Heart right ventricle (tissue), 16 donors: ENCODE measurements at places on chromosomes 6 and 20. TPM values are rescaled to one million over a fixed set of nuclear protein-coding genes. Genes with fewer than 3 reads are reported as not detected.

Gene SMIM8
- 10.5 TPM for polyA plus RNA-seq

Gene THEMIS
- not detected for polyA plus RNA-seq

- no peak for DNase-seq
Observed at GRCh38 chr6:10316373-10316721, 98.5 kb downstream of the TFAP2A start.

- DNase-seq: no peak
Observed at GRCh38 chr20:55472704-55473103, 532.6 kb downstream of the CBLN4 start.

- DNase-seq: no peak
Observed at GRCh38 chr6:38459291-38459690, 180.4 kb downstream of the BTBD9 start.

DNA sequence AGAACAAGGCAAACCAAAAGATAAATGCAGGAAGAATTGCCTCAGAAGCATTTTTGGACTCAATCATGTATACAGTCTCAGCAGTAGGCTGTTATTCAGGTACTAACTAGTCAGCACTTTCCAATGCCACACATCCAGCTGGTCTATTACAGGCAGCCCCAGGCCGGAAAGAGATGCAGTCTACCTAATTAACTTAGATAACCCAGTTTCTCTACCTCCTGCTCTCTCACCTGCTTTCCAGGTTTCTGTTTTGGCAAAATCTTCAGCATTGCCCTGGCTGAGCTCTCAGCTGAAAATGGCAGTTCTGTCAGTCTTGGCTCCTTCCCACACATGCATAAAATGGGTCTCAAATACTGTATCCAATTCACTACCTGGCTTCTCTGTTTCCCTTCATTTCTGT, 101.3 kb upstream of the UFL1 start:
- DNase-seq: no peak

DNA sequence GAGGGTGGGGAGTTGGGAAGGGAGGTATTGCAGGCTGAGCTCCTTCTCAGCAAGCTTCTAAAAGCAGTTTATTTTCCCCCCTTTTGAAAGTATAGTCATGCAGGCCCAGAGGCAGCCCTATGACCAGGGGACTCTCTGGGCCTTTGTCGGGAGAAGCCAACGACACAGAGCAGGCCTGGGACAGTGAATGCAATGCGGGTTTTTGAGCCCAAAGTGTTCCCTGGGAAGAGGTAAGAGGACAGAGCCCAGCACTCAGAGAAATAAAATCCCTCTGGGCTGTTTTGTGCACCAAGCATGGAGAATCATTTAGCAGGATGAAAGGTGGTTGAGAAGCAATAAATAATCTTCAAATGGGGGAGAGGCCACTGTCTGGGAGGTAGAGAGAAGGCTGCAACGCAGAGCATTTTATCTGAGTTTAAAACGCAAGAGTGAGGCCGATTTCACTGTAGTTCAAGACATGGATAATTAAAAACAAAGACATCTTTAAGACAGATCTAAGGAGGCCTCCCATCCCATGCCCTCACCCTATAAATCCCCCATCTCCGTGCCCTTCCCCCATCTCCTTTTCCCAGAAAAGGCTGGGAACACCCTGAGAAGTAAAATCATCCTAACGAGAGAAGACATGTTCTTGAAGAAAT, 237.5 kb downstream of the CDC5L start:
- DNase-seq: no peak
